ENCODE measurements at places on chromosomes 13 and 19.
A peak's percentile ranks its signal among the peaks of the same experiment; 100 is the strongest.

DNA sequence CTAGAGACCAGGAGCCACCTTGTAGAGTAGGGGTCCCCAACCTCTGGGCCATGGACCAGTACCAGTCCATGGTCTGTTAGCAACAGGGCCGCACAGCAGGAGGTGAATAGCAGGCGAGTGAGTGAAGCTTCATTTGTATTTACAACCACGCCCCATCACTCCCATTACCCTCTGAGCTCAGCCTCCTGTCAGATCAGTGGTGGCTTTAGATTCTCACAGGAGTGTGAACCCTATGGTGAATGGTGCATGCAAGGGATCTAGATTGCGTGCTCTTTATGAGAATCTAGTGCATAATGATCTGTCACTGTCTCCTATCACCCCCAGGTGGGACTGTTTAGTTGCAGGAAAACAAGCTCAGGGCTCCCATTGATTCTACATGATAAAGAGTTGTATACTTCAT lies 303.6 kb downstream of the KCNRG start:
- no peak for DNase-seq

GRCh38 chr19:58558066-58558622 lies at the start of gene UBE2M:
Gene UBE2M (minus strand): TSS chr19:58558611. CDS start chr19:58558381, 230 bp downstream.
- DNase-seq = no peak

- peak; percentile 46 for DNase-seq
These were observed 132.2 kb downstream of the FREM2 start for GRCh38 chr13:38819053-38819452.

- no peak for DNase-seq
These were observed 114.5 kb downstream of the ATP11A start for GRCh38 chr13:112804374-112804773.

DNA sequence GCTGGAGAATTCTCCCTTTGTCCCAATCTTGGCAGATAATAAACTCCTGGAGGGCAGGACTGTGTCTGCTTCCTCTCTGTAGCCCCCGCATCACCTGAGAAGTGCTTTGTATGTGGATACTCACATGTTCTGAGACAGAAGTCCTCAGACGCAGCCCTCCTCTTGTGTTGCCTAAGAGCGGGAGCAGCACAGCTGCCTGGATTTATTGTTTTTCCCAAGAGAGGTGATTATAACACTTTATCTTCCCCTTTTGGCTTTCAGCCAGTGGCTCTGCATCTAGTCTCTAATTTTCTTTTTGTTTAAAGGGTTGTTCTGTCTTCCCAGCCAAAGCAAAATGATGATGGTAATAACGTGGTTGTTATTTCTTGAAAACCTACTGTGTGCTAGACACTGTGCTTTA lies 36.1 kb downstream of the OLFM4 start:
- no peak for DNase-seq

DNA sequence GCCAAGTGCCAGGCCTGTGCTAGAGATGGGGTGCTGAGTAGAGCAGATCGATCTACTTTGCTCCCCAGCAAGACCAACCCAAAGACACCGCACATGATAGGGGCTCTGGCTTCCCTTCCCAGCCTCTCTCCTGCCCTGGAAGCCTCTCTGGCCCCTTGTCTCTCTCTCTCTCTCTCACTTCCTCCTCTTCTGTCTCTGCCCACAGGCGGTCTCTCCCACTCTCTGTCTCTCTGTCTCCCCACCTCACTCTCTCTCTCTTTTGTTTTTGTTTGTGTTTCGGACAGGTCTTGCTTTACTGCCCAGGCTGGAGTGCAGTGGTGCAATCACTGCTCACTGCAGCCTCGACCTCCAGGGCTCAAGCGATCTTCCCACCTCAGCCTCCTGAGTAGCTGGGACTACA lies 1.3 kb downstream of the SELENOV start:
- no peak for DNase-seq

DNA sequence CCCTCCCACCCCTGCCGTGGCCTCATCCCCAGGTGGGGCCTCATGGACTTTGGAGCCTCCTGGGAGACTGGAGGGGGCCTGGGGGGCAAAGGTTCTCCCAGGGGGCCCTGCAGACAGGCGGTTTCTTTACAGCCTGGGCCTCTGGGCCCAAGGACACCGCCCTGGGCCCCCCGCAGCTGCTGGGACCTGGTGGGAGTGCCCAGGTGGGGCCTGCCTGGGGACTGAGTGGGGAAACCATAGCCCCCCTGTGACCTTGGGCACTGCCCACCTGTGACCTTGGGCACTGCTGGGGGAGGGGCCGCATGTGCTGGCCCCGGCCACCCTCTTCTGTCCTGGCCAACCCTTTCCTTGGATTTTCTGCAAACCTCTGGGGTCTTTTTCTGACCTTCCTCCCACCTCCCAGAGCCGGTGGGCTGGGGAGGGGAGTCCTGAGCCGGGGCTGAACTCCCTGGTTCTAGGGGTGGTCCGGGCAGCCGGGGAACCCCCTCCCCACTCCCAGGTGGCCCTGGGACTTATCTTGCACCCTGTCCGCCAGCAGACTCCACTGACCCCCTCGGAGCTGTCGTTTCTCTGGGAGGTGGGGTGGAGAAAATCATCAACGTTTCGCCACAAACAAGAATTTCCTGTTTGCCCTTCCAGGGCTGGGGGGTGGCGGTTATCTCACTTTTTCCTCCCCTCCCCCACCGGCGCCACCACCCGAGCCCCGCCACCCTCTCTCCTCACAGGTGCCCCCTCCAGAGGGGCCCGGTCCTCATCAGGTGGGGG lies 27.0 kb downstream of the ARID3A start:
- DNase-seq = no peak

- no peak for DNase-seq
These were observed 550.7 kb upstream of the SLITRK5 start for GRCh38 chr13:87120476-87120875.

DNA sequence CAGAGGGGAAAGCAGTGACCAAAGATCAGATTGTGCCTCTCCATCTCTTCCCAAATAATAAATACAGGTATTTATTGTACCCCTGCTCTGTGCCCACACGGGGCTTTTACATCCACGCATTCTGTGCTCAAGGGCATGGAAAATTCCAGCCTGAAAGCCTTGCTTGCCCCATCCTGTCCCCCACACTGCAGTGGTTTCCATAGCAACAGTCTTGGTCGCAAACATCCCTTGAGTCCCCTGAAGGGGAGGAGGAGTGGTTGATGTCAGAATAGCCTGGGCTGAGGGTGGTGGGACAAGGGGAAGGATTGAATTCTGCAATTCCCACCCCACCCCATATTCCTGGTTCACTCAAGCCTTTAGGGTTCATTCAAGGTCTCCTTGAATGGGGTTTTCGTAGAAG lies 41.0 kb upstream of the USP29 start:
- no peak for DNase-seq

DNA sequence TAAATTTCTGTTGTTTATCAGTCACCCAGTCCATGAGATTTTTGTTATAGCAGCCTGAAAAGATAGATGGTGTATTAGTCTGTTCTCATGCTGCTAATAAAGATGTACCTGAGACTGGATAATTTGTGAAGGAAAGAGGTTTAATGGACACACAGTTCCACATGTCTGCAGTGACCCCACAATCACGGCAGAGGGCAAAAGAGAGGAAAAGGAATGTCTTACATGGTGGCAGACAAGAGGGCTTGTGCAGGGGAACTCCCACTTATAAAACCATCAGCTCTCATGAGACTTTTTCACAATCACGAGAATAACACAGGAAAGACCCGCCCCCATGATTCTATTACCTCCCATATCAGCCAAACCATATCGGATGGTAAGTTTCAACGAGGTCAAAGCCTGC lies 309.2 kb downstream of the LIG4 start:
- DNase-seq = no peak

DNA sequence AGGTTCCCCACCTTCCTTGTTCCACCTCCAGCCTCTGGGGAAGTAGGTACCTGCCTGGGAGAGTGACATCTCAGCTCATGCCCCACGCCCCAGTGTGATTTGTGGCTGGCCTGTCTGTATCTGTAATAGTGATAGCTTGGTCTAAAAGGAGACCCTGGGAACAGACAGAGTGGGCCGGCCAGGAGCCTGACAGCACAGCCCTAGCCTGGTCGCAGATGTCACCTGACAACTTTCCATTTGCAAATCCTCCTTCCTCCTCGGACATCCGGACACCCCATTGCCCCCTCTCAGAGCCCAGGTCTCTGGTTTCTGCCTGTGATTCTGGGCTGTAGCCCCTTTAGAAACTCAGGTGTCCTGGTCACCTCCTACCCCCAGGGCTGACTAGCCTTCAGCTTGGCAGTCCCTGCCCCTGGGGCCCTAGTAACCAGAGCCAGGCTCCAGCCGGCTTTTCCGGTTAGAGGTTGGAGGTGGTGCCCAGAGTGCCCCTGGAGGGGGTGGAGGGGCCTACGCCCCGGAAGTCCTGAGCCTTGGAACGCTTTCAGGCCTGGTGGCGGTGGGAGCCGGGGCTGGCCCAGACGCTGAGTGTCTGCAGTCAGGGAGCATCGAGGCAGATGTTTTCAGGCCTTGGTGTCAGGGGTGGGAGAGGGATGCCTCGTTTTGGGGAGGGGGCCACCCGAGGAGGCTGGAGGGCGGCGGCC lies 6.5 kb downstream of the LRRC8E start:
- no peak for DNase-seq

GRCh38 chr13:80141123-80141849 lies 199.6 kb downstream of the SPRY2 start:
- DNase-seq = peak; percentile 15

GRCh38 chr19:8081569-8082550 lies 29.3 kb downstream of the CCL25 start:
- no peak for DNase-seq

GRCh38 chr13:59715611-59716010 lies 448.1 kb downstream of the DIAPH3 start:
- DNase-seq = no peak
